ENCODE measurements at places on chromosomes 4 and X.

DNA sequence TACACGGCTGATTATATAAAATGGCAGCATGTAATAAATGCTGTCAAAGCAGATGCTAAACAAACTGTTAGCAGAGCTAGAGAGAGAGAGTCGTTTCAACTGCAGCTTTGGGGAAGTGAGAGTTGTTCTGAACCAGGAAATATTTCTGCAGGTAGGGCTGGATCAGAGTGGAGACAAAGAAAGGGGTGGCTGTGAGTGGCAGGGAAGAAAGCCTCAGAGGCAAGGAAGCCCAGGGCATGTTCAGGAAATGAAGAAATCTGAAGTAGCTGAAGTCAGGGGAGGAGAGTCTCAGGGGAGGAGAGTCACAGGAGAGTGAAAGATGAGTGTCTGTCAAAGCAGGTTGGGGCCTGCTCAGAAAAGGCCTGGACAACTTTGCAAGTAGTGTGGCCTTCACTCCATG, 48.4 kb upstream of the RPS6KA3 start:
- no peak for DNase-seq

DNA sequence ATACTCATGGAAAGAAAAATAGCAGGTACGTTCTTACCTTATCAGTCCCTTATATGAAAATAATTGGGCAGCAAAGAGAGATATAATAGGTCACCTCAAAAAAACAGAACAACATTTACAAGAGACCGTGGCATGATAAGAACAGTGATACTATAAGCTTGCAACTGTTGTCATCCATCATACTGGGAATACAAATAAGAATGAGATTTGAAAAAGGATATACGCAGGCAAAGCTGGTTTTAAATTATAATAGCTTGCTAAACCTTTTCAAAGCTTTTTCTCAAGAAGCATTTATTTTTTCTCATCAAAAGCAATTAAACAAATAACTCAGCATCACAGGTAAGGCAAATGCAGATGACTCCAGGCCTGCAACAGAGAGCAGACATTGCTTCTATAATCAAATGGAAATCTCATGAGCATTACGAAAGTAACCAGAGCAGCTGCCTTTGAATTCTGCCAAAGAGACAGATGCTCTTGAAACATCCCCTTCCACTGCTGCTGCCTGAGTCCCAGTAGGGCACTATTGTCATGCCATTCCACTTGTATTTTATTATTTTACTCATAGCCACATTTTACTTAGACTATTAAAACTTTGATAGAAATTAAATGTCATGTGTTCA, 620.6 kb upstream of the GNPDA2 start:
- DNase-seq: no peak

DNA sequence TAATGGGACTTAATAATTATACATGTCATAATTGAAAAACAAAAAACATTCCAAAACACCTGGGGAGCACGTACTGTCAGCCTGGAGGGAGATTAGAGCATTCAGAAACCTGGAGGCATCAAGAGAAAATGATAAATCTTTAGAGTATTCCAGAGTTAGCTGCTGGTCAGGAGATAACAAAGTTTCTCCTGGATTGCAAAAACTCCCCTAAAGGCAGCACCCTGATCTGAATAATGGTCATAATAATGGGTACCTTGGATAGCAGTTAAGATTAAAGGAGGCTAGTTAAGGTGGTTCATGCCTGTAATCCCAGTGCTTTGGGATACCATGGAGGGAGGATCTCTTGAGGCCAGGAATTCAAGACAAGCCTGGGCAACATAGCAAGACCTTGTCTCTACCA, 15.9 kb upstream of the RAB40A start:
- DNase-seq: no peak

GRCh38 chr4:167555338-167556022, 321.2 kb upstream of the SPOCK3 start:
- DNase-seq: no peak

GRCh38 chrX:264634-265455, 16.3 kb upstream of the PLCXD1 start:
- no peak for DNase-seq

DNA sequence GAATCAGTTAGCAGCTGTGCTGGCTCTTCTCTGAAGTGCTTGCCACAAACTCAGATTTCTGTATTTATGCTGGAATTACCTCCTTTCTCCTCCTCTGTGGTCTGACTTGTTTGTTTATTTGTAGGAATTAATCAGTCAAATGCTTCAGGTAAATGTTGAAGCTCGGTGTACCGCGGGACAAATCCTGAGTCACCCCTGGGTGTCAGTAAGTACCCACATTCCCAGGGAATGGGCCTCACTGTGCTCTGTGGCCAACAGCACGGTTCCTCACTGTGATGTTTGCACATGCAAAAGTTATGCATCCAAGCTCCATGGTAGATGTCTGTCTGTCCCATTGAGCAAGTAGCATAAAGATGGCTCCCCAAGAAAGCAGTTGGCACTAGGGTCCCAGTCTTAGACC, 169.9 kb downstream of the DCLK2 start:
- no peak for DNase-seq

GRCh38 chrX:37361596-37361995, 12.4 kb downstream of the PRRG1 start:
- DNase-seq: no peak

- DNase-seq: no peak
These were observed 31.8 kb upstream of the ARSD start for GRCh38 chrX:2960861-2961515.

DNA sequence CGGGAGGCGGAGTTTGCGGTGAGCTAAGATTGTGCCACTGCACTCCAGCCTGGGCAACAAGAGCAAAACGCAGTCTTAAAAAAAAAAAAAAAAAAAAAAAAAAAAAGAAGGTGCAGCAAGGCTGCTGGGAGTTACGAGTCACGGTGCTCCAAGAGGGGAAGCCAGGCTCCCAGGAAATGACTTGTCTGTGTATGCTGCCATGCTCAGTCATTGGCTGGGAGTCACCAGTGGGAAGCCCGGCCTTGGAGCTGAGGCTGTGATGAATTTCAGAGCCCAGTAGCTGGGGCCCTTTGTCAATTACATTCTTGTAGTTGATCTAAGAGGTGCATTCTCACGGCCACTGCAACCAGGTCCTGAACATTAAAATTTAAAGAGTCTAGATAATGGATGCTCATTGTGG, 1105.1 kb upstream of the TENM3 start:
- DNase-seq: no peak

Measured in HS-27A (cell line).